ENCODE measurements at places on chromosomes 16 and 17. TPM values are rescaled to one million over a fixed set of nuclear protein-coding genes. Genes with fewer than 3 reads are reported as not detected.

DNA sequence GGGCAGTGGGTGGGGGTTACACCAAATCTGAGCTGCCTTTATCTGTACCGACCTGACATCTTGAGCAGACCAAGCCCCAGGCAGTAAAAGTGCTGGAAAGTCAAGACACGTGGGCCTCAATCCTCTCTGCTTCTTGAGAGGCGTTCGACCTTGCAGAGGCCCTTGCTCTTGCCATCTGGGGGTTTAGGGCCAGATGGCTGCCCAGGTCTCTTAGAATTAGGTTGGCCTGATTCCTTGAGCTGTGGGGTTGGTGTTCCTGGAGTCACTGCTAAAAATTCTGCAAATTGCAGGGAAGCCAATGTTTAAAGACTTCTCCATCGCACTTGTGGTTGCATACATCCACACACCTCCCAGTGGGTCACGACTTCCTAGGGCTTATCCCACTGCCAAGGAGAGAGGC is 238.2 kb upstream of the ASIC2 start:
- no peaks in the 10 kb centered on the region for H3K4me1 ChIP-seq
- H3K27ac ChIP-seq: no peak overlapping the region
- H3K27me3 ChIP-seq: no peaks in the 10 kb centered on the region
- no peaks in the 10 kb centered on the region for H3K36me3 ChIP-seq
- no peak for DNase-seq
- no peak overlapping the region for H3K4me3 ChIP-seq

DNA sequence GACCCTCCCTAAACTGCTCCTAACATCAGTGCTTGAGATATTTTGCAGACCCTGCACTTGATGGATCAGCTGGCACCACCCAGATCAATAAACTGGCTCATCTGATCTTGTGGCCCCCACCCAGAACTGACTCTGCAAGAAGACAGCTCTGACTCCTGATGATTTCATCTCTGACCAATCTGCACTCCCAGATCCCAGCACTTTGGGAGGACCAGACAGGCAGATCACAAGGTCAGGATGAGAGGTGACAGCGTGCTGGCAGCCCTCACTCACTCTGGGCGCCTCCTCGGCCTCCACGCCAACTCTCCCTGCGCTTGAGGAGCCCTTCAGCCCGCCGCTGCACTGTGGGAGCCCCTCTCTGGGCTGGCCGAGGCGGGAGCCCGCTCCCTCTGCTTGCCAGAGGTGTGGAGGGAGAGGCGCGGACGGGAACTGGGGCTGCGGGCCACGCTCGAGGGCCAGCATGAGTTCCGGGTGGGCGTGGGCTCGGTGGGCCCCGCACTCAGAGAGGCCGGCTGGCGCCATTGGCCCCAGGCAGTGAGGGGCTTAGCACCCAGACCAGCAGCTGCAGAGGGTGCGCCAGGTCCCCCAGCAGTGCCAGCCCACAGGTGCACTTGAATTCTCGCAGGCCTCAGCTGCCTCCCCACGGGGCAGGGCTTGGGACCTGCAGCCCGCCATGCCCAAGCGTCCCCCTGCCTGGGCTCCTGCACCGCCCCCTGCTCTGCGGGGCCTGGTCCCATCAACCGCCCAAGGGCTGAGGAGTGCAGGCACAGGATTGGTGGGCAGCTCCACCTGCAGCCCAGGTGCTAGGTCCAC is 2.4 kb upstream of the C16orf54 start:
- peaks cover 22% of the 10 kb centered on the region for H3K4me1 ChIP-seq
- H3K27me3 ChIP-seq: no peaks in the 10 kb centered on the region
- H3K4me3 ChIP-seq: no peak overlapping the region

IRX5 gene
- 0.61 TPM for total RNA-seq

DNA sequence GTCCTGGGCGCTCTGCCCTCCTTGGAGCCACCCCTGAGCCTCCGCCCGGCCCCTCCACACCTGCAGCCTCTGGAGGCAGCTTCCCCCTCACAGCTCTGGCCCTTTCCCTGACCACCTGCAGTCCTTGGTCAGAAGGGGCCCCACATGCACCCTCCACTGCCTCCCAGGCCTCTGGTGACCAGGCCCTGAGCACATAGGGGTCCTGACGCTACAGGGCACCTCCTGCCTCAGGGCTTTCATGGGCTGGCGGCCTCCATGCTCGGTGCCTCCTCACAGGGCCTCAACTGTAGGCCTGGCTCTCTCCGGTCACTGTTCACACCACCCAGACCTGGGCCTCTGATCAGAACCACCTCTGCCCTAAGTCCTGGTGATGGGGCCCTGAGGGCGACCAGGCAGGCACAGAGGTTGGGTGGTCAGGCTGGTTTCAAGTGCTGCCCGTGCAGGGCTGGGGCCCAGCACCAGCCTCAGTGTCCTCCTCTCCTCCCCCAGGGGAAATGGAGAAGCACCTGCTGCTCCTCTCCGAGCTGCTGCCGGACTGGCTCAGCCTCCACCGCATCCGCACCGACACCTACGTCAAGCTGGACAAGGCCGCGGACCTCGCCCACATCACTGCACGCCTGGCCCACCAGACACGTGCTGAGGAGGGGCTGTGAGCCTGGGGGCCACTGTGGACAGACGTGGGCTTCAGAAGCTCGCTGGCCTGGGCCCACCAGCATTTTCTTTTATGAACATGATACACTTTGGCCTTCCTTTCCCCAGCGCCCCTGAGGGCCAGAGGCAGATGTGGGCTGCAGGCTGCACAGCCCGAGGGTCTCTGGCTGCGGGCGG is 3.9 kb downstream of the APRT start:
- H3K4me1 ChIP-seq: peaks cover 25% of the 10 kb centered on the region
- peaks cover 56% of the 10 kb centered on the region for H3K36me3 ChIP-seq
- no peaks in the 10 kb centered on the region for H3K27me3 ChIP-seq
- H3K4me3 ChIP-seq: no peak overlapping the region
- no peak for DNase-seq

DNA sequence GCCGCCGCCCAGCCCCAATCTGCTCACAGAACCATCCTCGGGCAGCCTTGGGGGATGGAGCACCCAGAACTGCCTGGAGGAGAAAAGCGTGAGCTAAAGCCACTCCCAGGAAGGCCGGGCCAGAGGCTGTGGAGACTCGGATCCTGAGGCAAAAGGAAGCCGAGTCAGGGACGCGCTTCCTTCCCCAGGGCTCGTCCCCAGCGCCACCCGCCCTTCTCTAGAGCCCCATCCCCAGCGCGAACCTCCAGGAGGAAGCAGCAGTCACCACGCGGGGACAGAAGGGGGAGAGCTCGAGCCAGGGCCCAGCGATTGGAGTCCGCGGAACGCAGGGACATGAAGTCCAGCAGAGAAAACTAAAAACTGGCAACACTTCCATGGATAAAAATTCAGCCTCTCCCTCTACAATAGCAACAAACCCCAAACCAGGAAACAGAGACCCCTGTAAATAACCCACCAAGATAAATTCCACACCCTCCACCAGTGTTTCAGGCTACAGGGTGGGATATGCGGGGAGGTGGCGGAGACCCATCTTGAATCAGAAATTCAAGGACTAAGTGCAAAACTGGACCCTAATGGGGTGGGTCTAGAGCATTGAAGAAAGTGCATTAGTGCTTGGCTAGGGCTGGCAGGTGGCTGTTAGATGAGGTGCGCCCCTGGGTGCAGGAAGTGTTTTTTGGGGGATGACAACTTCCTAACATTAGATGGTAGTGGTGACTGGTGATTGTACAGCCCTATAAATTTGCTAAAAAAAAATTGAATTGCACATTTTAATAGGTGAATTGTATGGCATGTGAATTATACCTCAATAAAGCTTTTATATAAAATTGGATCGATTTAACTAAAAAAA is 116.1 kb upstream of the METRNL start:
- H3K27me3 ChIP-seq: no peaks in the 10 kb centered on the region
- no peak overlapping the region for H3K4me3 ChIP-seq
- no peaks in the 10 kb centered on the region for H3K36me3 ChIP-seq
- no peak overlapping the region for H3K27ac ChIP-seq
- DNase-seq: no peak
- H3K4me1 ChIP-seq: no peaks in the 10 kb centered on the region

DNA sequence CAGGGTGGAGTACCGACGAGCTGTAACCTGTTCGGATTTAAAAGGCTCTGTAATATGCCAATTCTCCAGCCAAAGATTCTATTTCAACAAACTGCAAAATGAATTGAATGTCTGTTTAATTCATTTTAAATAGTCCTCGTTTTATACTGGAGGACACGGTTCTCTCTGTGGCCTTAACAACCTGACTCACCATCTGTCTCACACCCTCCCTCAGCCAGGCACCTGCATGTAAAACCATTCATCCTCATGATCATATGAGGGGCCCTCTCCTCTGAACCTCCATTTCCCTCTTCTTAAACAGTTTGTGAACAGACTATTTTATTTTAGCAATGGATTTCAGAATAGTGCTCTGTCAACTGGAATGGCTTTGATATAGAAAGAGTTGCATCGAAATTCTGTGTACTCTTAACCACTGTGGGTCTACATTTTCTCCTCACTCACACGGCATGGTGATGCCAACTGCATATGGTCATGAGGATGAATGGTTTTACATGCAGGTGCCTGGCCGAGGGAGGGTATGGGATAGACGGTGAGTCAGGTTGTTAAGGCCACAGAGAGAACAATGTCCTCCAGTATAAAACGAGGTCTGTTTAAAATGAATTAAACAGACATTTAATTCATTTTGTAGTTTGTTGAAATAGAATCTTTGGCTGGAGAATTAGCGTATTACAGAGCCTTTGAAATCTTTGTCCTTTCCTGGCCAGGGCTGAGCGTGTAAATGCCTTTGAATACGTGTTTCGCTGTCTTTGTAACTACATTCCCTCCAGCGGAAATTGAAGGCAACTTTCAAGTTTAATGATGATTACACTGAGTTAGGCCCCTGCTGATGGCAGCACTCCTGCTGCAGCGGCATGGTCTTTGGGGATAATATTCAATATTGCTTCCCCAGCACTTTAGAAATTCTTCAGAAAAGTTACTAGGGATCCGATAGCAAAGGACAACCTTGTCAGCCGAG is 329.6 kb downstream of the SNX29 start:
- H3K4me1 ChIP-seq: no peaks in the 10 kb centered on the region
- H3K36me3 ChIP-seq: no peaks in the 10 kb centered on the region
- H3K27ac ChIP-seq: no peak overlapping the region
- no peaks in the 10 kb centered on the region for H3K27me3 ChIP-seq
- no peak overlapping the region for H3K4me3 ChIP-seq
- DNase-seq: no peak

DNA sequence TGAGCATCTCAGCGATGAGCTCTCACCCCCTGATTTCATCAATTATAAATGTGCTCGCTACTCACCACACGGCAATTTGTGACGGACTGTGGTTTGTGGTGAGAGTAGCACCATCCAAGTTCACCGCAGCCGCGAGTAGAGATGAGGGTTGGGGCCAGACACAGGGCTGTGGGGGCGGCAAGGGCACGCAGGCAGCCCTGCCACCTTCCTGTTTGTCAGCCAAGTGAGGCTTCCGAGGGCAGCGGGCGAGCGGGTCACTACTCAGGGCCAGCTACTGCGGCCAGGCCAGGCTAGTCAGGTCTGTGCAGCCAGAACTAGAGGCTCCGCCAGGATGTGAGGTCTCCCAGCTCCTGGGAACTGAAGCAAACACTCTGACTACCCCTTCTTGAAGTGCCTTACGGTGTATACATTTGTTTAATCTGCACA is 39.6 kb upstream of the MEOX1 start:
- no peaks in the 10 kb centered on the region for H3K4me1 ChIP-seq
- DNase-seq: no peak
- peaks cover 18% of the 10 kb centered on the region for H3K27me3 ChIP-seq
- H3K27ac ChIP-seq: no peak overlapping the region
- H3K4me3 ChIP-seq: no peak overlapping the region
- H3K36me3 ChIP-seq: no peaks in the 10 kb centered on the region

PRAC1 gene
- not detected for total RNA-seq

Measured in thymus (tissue), 14 donors.